ENCODE measurements at places on chromosomes 1 and 21. TPM values are rescaled to one million over a fixed set of nuclear protein-coding genes. Genes with fewer than 3 reads are reported as not detected.

GRCh38 chr1:201272799-201273198 is 10.5 kb upstream of the PKP1 start:
- DNase-seq = no peak

Gene ESPN
- total RNA-seq = 0.55 TPM

Gene PDC
- not detected for total RNA-seq

Gene PTGER3
- total RNA-seq = not detected

Gene LCA5L
- total RNA-seq = 0.32 TPM

GRCh38 chr21:44636209-44637017 is 743 bp upstream of the KRTAP10-10 start:
- DNase-seq = no peak
